Endodermal cell (in vitro differentiated cells): ENCODE measurements at places on chromosomes 1 and 21. TPM values are rescaled to one million over a fixed set of nuclear protein-coding genes. Genes with fewer than 3 reads are reported as not detected.

- DNase-seq = no peak
Measured at GRCh38 chr1:94438692-94439276, 20.6 kb downstream of the ABCD3 start.

DNA sequence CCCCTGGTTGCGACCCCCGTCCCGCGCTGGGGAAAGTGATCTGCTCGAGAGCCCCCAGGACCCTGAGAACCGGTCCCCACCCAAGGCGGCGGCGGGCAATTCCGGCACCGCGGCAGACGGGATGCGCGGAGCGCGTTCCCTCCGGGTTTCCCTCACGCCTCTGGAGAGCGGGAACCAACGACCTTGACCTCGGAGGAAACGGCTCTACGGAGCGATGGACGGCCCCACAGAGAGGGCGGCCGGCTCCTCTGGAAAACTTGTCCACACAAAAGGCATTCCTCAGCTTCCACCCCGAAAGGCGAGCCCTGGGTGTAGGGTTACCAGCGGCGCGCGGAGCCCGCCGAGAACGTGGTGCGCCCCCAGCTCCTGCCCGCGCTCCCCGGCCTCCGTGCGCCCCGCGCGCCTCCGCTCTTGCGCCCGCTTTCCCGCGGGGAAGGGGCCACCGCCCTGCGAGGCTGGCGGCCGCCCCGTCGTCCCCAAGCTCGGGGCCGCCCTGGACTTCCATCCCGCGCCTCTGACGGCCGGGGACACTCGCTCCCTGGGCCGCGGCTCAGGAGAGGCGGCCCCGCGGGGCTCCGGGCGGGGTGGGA, 391 bp upstream of the KIAA1614 start:
- DNase-seq = peak; percentile 85

DNA sequence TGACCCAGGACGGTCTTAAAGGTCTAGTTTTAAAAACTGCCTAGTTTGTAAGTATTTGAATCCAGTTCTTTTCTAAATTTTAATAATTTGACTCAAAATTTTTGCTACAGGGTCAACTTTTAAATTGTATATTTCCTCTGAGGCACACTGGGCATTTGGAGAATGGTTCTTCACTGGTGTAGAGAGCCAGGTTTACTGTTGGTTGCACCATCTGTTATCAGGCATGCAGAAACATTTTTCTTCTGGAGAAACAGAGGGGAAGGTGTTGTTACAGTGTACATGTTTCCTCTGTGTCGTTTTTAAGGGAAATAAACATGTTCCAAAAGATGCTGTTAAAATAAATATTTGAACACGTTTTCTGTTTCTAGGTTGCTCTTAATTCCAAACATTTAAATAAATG, 39.0 kb upstream of the RWDD3 start:
- DNase-seq = no peak

DNA sequence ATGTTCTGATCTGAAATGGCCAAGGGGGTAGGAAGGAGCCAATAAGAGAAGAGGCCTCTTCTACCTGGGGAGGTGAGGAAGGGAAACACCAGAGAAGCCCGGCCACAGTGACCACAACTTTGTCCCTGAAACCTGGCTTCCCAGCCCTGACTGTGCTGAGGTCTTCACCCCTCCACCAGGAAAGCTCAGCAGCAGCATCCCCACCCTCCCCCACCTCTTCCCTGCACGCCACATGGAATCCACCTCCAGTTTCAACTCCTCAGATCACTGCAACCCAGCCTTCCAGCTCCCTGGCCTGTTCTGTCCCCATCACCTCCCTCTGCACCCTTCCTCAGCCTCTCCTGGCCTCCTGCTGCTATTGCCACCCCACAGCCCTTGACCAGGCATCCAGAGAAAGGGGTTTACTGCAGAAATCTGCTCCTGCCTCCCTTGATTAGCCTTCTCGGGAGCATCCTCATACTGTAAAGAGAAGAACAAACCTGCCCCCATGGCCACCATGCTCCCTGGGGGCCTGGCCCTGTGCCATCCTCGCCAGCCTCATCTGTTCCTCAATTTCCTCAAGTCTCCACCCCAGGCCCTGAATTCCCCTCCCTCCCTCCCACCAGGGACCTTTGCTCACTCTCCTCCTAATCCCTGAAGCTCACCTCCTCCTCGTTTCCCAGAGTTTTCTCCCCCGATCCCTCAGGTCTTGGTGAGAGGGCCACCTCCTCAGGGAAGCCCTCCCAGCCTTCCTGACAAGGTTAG, 450.9 kb downstream of the MATN1 start:
- DNase-seq = peak; percentile 33

- no peak for DNase-seq
Measured at GRCh38 chr1:78726686-78727085, 77.1 kb downstream of the IFI44 start.

- DNase-seq = no peak
Measured at GRCh38 chr1:119822406-119822805, 11.1 kb upstream of the REG4 start.

DNA sequence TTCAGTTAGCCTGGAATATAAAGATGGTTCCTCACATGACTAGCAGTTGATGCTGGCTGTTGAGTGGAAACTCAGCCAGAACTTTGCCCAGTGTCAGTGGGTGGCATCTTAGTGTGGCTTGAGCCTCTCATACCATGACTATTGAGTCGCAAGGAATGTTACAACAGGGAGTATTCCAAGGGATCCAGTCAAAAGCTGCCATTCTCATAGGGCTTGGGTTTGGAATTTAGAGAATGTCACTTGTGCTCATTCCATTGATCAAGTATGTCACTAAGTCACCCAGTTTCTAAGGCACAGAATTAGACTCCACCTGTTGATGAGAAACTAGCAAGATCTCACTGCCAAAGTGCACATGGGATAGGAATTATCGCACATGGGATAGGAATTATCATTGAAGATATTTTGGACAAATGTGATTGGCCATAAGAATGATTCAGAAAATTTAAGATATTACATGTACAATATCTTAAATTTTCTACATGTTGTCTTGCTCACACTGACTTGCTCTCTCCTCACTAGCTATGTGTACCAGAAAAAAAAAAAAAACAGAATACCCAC, 1290.7 kb upstream of the ADGRL2 start:
- peak; percentile 64 for DNase-seq

DNA sequence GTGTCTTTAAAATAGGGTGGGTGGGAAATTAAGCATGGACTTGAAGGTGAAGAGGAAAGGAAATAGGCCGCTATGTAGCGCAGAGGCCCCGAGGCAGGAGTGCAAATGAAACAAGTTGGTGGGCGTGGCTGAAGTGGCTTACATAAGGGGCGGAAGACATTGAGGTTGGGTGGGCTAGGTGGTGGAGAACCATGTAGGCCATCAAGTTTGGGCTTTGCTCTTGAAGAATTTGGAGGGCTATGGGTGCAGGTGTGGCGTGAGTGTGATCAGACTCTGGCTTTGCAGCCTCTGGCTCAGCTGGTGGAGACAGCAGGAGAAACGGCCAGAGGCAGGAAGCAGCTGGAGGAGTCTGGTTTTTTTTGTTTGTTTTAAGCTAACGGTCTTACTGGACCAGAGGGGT, 6.7 kb downstream of the SLFNL1 start:
- no peak for DNase-seq

DNA sequence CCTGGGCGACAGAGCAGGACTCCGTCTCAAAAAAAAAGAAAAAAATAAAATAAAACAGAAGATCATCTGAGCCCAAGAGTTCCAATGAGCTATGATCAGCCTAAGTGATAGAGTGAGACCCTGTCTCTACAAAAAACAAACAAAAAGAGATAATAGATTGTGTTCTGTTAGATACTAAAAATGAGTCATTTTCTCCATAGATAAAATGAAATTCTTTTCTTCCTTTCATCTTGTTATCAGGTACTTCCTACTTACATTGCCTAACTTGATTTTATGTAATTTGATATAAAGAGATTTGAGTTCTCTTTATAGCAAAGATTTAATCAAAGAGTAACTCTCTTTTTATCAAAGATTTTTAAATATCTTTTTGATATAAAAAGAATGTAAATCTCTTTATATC, 19.3 kb upstream of the PTGS2 start:
- DNase-seq = no peak

DNA sequence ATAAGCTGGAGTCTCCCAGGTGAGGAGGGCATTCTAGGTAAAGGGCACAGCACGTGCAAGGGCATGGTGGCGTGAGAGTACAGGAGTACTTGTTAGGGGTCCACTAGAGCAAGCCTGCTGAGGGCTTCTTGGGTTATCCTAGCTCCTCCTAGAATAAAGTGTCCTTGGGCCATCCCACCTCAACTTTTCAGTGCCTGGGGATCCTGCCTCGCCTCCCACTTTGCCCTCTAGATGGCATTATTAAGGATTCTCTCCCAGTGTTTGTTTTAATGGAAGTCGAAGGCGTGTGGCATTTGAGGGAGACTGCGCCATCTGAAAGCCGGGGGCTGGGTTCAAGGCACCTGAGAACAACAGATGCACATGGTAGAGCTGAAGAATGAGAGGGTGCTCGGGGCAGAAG, 74.5 kb upstream of the SELENON start:
- peak; percentile 58 for DNase-seq

DNA sequence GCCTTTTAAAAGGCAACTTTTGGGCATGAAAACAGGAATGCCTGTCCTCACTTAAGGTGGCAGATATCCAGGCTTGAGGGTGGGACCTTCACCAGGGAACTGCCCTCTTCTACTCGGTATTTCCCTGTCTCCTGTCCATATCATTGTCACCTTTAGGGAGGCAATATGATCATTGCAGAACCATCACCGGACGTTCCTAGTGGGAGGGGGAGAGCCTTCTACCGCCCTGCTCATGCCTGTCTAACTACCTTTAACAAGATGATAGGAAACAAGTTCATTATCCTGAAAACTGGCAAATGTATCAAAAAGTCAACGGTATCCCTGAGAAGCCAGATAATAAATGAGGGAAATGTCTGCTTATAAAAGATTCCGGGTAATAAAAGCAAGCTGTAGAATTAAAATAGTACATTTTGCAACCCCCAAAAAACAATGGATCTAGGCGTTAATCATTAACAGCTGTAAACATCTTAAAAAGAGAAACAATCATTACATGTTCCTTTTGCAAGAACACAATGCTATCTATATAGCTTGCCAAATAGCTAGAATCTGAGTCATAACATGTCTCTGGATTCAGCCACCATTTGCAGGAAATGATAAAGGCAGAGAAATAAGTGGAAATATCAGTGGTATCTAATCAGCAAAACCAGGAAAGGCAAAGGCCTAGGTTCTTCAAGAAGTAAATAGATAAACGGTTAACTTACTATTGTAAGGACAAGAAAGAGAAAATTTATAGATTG, 852.9 kb upstream of the ADGRL4 start:
- no peak for DNase-seq

DNA sequence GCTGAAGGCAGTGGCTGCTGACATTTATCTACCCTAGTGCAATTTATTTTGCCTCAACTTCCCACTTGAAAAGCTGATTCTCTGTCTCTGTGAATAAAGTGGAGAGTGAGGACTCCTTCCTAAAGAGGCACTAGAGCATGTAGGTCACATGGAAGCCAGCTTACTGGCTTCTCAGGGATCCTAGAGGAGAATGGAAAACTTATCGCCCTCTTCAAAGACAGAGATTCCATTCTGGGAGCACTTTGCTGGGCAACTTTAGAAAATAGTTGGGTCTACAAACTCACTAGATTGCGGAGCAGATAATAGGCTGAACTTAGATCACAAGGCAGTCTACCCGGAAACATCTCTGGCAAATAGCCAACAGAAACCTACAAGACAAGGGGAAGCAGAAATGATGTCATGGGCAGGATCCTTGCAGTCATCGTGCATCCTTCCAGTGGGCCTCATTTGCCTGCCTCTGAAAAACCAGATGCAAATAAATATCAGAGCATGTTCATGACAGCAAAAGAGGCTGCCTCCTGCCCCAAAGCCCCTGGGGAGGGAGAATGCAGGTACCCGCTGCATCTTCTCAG, 104.8 kb upstream of the BARHL2 start:
- no peak for DNase-seq

DNA sequence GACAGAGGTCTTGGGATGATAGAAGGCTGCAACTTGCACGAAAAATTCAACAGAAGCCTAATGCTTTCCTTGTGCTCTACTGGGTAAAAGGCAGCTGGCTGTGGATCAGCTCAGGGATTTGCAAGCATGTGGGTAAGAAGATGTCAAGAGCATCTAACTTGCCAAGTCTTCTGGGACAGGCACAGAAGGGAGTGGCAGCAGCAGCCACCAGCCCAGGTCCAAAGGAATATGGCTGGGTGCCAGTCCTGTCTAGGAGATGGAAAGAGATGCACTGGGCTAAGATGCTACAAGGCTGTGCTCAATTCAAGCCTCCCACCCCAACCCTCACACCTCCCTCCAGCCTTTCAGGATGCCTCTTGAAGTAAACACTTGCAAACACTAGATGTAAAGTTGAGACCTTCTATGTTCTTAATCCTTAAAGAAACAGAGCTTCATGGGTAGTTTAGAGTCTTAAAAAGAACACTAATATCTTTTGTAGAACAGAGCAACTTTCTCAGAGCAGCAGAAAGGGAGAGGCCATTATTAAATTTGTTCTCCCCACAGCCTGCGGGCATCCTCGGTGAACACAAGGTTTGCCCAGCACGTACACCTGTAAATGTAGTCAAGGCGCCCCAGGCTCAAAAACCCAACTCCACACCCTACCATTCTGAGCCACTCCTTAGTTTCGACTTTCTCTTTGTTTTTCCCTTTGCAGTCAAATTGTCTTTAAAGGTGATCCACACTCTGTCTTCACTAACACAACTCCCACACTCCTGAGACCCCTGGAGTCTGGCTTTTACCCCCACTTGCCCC, 64.6 kb upstream of the BCAR3 start:
- no peak for DNase-seq

DNA sequence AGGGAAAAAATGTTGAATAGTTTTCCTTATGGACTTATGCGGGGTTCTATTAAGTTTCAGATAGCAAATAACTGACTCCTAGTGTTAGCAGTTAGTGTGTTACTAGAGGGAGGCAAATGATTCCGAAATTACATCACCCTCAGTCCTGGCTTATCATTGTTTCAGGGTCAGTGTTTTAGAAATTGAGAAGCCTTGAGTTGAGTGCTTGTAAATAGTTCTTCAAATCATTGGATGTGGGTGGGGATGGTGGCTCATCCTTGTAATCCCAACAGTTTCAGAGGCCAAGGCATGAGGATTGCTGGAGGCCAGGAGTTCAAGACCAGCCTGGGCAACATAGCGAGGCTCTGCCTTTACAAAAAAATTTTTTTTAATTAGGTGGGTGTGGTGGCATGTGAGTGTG, 21.3 kb downstream of the SOAT1 start:
- DNase-seq = no peak

IL19 gene
- not detected in 2 replicates for total RNA-seq

NAV1 gene
- 36.3 and 42.2 TPM in 2 replicates for total RNA-seq

PODN gene
- total RNA-seq = 0.56 to 3.0 TPM (median 2.8 TPM) in 3 replicates

ZNF593OS gene
- not detected in 2 replicates for total RNA-seq

RIMKLA gene
- 1.9 and 3.0 TPM in 2 replicates for total RNA-seq

HSD11B1 gene
- not detected in 2 replicates for total RNA-seq
